ENCODE measurements at places on chromosomes 12 and 14.

GRCh38 chr12:84757978-84758377 is 154.6 kb downstream of the SLC6A15 start:
- no peak for DNase-seq

- DNase-seq: no peak
These were observed 95.4 kb upstream of the SLCO1C1 start for GRCh38 chr12:20599757-20600156.

DNA sequence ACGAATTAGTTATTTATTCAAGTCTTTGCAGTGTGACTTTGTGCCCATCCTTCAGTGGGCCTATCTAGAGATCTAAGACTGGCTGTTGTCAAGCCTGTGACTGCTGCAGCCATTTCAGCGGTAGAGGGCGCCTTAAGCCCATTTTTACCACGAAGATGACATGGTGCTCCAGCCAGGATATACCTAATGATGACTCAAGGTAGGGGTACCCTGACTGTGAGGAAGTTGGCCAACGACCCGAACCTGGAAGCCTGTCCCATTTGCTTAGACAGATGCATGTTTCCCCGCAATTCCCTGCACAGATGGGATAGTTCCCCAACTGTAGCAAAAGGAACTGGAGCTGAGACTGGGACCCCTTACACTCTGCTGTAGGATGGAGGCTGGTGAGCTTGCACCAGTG is 41.3 kb downstream of the RAB3IP start:
- DNase-seq: no peak

DNA sequence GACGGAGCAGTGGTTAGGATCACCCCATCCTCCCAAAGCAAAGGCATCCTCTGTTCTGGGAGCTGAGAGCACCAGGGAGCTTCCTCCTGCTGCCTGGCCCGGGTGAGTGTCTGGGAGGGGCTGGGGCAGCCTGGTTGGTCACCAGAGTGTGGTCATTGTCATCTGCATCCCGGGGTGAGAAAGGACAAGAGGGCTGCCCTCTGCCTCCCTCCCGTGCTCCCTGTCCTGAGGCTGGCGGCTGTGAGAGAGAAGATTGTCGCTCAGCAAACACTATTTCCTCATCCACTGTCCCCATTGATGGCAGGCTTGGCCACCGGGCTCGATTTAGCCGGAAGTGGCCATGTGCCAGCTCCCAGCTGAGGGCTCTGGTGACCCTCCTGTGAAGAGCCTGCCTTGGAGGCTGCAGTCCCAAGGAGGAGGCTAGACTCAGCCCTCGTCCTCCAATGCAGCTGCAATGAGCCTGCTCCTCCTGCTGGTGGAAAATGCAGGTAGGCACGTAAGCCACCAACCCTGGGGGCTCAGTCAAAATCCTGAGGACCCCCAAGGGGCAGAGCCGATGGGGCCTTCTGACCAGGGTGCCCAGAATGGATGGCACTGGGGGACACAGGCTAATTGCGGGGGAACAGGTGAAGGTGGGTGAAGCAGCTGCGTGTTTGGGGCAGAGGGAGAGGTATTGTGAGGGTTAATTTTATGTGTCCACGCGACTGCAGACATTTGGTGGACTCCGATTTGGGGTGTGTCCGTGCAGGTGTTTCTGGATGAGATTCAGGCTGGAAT is 155.7 kb downstream of the KIF26A start:
- DNase-seq: no peak

DNA sequence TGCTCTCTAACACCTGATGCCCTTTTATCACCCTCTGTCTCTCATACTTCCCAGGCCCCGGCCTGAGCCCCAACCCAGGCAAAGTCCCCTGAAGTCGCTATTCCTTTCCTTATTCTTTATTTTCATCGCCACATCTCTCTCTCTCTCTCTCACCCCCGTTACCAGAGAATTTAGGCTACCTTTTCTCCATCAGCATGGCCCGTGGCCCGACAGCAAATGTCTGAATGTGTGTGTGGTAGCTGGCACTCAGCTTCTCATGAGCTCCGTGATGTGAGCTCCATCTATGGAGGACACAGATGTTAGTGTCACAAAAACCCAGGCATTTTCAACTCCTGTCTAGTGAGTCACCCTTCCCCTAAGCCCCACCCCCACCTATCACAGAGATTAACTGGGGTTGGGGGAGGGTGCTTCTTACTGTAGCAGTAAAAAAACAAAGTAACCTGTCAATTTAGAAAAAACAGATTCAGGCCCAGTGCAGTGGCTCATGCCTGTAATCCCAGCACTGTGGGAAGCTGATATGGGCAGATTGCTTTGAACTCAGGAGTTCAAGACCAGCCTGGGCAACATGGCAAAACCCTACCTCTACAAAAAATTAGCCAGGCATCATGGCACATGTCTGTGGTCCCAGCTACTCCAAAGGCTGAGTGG is 53.8 kb downstream of the VCPKMT start:
- DNase-seq: no peak

DNA sequence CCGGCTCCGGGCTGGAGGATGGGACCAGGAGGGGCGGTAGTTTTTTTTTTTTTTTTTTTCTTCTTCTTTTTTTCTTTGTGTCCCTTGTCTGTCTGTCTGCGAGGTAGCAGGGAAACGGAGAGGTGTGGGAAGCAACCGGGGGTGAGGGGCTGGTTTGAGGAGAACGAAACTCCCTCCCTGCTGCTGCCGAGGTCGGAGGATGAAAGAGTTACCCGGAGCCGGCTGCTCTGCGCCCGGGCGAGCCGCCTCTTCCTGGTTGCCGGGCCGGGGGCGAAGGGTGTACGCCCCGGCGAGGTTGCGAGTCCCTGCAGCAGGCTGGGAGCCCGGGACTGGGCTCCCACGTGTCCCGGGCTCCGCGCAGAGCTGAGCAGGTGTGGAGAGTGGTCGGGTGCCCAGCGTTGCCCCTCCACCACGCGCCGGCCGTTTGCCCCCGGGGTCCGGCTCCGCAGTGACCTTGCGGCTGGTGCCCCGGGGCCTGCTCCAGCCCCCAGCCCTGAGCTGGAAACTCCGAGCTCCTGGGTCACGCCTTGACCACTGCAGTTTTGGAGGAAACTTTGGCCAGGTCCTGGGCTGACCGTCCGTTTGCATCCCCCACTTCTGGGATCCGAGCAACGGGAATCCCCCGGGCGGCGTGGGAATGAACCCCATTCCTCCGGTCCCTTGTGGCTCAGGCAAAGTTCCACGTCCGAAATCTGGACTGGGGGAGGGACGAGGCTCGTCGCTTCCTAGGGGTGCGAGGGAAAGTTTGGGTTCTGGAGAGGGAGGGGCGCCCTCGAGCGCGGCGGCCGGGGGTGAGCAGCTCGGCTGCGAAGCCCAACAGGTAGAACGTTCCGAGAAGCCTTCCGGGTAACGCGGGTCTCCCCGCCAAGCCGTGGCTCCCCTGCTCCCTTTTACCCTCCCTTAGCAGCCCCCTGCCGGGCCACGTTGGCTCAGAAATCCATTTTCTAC is 1.3 kb downstream of the CHST11 start:
- peak; percentile 22 for DNase-seq

GRCh38 chr12:11895421-11896078 is 175.2 kb upstream of the BCL2L14 start:
- DNase-seq: no peak

- no peak for DNase-seq
These were observed 9.7 kb upstream of the SERPINA1 start for GRCh38 chr14:94398182-94398479.

- no peak for DNase-seq
These were observed 6.2 kb downstream of the ANKRD13A start for GRCh38 chr12:110005319-110005973.

- DNase-seq: no peak
These were observed 134.2 kb downstream of the SYNE2 start for GRCh38 chr14:63986789-63987533.

DNA sequence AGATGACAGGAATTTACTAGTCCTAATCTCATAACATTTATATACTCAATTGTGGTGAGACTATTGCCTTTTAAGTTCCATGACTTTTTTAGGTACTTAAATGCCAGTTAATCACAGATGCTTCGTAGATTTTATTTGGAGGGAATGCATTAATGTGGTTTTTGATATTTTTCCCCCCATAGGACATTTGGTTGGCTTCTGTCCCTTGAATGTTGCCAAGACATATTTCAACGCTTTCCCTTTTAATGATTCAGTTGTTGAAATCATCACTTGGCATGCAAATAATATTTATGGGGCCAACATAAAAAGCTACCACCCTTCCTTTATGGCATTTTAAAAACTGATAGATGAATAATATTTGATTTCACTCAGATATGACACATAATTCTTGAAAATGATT is 172.1 kb downstream of the ACSS3 start:
- DNase-seq: no peak

GRCh38 chr12:78208092-78208491 is 377.4 kb downstream of the NAV3 start:
- no peak for DNase-seq

GRCh38 chr14:23364164-23365035 is 572 bp downstream of the EFS start:
- no peak for DNase-seq

DNA sequence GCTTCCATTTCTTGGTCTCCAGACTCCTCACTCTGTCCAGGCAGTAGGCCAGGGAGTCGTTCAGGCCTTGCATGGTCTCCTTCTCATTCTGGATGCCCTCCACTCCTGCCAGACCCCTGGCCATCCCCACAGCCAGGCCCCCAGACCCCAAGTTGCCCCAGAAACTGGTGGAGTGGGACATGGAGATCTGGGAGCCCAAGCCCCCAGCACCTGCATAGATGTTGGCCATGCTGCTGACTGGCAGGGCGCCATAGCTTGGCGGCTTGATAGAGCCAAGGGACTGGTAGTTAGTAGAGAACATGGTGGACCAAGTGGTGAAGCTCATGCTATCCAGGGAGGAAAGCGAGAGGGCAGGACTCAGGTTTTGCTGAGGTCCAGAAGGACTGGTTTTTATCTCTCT is 21.2 kb upstream of the INSM2 start:
- DNase-seq: no peak

DNA sequence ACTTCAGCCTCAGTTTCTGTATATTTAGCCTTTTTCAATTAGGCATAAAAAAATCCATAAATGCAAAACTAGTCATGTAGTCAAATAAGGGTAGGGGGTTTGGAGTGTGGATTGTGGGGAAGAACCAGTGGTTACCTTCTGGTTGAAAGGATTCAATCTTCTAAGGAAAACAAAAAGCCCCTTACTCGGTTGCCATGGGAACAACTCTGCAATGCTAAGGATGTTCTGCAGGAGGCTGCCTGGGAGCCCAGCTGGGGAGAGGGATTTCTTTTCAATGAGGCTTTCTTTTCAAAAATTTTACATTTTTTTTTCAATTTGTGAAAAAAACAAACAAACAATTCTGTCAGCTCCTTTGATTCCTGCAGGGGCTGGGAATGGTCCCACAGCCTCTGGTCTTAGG is 67.2 kb downstream of the SLC8A3 start:
- DNase-seq: no peak

GRCh38 chr12:39966256-39966655 is 139.6 kb downstream of the SLC2A13 start:
- no peak for DNase-seq

- no peak for DNase-seq
These were observed 30.9 kb downstream of the TBC1D15 start for GRCh38 chr12:71870416-71870815.

DNA sequence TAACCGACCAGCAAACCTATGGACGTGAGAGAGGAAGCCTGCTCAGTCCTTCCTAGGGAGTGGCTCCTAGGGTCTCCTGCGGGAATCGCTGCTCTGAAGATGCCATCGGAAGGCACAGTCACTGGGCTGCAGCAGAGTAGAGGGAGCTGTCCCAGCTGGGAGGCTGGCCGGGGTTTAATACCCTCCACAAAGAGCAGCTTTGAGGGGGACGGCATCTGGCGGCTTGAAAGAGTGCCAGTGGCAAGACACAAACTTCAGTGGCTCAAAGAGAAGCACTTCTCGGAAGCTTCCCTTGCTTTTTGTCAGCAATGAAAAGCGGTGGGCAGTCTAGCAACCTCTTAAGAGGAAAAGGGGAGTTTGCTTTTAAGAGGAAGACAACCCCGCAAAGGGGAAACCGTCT is 114.6 kb downstream of the TMEM132C start:
- DNase-seq: no peak

GRCh38 chr12:52686756-52687487 is 6.7 kb upstream of the KRT1 start:
- DNase-seq: no peak

GRCh38 chr14:78172428-78172827 is 2.3 kb downstream of the NRXN3 start:
- DNase-seq: no peak

DNA sequence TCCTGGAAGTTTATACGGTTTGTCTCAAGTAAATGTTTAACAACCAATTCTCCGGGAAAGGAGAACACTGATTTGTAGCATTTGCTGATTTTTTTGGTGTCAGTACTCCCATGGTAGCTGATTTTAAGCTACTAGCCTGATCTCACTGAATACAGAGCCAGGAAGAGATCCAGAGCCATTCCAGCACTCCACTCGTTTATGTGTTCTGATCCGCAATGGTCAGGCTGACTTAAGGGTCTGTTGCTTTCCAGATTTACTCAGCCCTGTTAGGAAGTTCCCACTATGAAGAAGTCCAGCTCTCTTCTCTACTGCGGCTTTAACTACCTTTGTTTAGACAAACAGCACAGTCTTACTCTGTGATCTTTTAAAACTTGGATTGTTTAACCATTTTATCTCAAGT is 38.0 kb upstream of the NID2 start:
- DNase-seq: no peak

GRCh38 chr12:81245907-81246570 is 168.2 kb downstream of the ACSS3 start:
- DNase-seq: no peak

GRCh38 chr12:11321980-11322379 is 11.7 kb upstream of the PRB4 start:
- DNase-seq: no peak

DNA sequence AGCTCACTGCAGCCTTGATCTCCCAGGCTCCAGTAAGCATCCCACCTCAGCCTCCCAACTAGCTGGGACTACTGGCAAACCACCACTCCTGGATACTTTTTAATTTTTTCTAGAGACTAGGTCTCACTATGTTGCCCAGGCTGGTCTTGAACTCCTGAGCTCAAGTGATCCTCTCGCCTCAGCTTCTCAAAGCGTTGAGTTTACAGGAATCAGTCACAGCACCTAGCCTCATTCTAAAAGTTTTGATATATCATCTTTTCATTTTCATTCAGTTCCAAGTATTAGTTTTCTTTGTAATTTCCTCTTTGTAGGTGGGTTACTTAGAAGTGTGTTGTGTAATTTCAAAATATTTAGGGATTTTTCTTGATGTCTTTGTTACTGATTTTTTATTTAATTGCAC is 9.6 kb downstream of the CBX5 start:
- DNase-seq: no peak

GRCh38 chr14:74239848-74240793 is 872 bp downstream of the VSX2 start:
- no peak for DNase-seq

Measured in NCI-H774 (cell line).